Pancreas (tissue), 10 donors: ENCODE measurements at places on chromosomes 5 and 9.
A peak's percentile ranks its signal among the peaks of the same experiment; 100 is the strongest.

- no peak for DNase-seq
These were observed 94.4 kb downstream of the ANKH start for GRCh38 chr5:14777187-14777586.

- DNase-seq: no peak
These were observed 33.7 kb upstream of the MACIR start for GRCh38 chr5:103224894-103225246.

DNA sequence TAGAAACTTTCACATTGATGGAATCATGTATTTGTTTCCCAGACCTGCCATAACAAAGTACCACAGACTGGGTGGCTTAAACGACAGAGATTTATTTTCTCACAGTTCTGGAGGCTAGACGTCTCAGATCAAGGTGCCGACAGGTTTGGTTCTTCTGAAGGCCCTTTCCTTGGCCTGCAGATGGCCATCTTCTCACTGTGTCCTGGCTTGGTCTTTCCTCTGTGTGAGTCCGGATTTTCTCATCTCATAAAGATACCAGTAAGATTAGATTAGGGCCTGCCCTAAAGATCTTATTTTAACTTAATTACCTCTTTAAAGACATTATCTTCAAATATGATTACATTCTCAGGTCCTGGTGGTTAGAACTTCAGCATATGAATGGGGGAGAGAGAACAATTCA, 5.8 kb downstream of the USP20 start:
- DNase-seq: no peak

GRCh38 chr5:124240732-124241131, 505.7 kb downstream of the ZNF608 start:
- no peak for DNase-seq

DNA sequence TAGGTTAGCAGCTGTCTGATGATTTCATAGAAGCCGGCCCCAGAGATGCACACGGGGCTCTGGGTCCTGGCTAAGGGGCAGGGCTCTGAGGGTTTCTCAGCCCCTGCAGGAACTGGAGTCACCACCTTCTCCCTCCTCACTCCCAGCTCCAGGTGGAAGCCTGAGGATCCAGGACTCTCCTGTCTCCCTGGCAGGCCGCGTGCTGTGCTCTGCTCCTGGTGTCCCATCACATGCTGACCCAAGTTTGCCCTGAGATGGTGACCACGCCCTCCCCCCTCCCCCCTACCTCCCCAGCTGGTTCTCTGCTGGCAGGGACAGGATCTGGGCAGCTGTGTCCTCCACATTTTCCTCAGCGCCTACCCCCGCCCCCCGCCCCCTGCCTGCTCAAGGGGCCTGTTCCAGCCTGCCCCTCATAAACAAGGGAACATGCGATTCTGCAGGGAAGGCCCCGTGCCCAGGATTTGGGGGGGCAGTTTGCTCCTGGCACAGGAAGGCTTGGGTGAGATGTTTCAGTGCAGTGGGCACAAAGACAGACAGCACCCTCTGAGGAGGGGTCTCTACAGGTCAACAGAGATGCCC, 87.4 kb downstream of the PSD2 start:
- no peak for DNase-seq

DNA sequence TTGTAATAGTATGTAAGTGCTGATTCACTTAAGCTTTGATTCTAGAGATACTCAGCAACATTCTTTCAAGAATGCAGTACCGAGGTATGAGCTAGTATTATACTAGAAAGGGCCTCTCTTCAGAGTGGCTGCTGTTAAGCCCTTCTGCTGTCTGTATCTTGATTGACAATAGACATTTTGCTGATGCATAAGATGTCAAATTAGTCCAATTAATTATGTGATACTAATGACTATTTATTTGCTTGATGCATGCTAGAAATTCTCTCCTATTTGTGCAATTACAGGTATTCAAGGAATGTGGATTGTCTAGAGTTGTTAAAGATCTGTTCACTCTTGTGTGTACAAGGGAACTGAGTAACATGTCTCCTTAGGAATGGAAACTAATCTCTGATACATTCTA, 92.3 kb upstream of the PTGER4 start:
- no peak for DNase-seq

DNA sequence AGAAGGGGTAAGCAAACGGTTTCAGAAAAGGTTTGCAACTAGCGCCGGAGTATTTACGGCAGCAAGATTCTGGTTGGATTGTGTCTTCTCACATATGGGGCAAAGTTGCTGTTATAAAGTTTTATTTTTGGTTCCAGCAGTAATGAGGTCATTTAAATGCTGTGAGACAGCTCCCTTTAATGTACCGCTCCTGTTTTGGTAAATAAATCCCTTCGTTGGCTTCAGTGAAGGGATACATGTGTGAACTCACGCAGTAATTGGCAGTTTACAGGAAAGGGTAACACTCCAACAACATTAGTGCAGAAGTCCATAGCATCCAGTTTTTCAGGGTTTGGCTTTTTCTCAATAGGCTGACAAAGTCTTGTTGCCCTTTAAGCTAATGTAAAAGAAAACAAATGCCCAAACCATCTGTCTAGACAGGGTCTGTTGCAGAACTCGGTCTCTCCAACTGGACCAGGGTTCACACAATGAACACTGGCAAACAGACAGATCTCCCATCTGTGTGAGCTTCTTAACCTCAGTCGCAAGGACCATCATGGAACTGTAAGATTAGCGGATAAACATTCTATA, 184.0 kb downstream of the GOLPH3 start:
- DNase-seq: no peak

DNA sequence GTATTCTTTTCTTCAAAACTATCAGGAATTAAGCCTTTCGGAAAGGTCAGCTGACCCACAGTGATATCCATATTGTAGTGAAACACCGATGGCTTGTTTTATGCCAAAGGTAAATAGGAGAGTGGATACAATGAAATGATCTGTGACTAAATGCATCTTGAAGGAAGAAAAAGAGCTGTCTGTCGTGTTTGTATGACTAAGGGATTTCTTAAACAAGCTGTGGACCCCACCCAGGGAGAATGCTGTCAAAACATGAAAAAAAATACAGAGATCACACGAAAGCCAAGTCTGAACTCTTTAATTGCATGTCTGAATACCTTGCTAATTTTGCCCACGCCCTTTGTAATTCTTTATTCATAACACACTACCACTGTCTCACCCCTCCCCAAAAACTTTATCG, 286.4 kb upstream of the WWC1 start:
- DNase-seq: no peak

GRCh38 chr9:8133606-8134005, 334.0 kb upstream of the DMAC1 start:
- no peak for DNase-seq

DNA sequence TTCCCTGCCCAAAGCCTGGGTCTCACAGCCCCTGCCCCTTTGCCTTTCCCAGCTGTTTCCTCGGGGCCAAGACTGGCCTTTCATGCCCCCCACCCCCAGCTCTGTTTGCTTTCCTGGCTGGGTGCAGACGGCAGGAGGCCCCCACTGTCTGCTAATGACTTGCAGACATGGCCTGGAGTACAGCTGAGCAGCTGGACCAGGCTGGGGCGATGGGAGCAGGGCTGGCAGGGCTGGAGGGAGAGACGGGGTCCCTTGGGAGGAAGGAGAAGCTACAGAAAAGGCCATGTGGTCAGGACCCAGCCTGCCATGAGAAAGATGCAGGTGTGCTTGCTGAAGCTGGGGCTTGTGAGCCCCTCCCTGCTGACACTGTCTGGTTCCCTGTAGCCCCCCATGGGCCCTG, 28.3 kb upstream of the GFPT2 start:
- DNase-seq: no peak

DNA sequence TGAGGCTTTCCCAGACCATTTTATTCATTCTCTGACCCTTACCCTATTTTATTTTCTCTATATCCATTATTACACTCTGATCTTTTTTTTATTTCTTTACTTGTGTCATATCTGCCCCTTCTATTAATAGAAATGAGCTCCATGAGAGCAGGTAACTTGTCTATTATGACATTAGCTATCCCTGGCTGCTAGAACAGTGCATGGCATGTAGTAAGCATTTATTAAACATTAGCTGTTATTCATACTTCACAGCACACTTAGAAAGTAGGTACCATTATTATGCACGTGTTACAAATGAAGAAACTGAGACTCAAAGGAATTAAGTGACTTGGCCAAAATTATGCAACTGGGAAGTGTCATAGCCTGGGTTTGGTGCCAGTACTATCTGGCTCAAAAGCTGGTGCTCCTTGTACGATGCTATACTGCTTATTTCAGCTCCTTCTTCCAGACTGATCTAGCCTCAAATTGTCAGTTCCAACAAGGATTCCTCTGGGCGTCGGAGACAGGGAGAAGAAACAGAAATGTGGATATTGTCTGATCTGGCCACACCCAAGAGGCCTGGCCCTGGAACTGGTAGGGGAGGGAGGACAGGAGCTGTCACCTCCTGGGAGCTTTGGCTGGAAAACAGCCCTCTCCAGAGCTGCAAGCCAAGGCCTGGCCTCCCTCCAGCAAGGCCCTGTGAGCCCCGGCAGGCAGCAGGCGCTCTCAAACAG, 10.8 kb upstream of the NIPAL4 start:
- DNase-seq: no peak

DNA sequence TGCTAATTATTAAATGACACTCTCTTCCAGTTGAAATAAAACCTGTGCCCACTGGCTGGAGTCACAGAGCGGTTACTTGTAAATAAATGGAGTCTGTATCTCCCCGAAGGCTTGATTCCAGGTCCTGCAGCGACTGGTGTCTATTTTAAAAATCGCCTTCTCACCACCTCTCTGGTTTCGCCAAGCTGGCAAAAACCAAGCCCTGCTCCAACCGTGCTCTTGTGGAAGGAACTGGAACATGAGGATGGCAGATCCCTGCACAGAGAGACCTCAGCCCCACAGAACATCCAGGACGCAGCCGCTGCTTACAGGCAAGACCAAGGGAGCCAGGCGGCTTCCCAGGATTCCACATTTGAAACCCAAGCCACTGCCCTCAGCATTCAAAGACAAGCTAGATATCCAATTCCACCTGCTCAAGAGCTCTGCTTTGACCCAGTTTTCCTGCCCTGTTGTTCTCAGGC, 15.0 kb downstream of the SEMA4D start:
- no peak for DNase-seq

DNA sequence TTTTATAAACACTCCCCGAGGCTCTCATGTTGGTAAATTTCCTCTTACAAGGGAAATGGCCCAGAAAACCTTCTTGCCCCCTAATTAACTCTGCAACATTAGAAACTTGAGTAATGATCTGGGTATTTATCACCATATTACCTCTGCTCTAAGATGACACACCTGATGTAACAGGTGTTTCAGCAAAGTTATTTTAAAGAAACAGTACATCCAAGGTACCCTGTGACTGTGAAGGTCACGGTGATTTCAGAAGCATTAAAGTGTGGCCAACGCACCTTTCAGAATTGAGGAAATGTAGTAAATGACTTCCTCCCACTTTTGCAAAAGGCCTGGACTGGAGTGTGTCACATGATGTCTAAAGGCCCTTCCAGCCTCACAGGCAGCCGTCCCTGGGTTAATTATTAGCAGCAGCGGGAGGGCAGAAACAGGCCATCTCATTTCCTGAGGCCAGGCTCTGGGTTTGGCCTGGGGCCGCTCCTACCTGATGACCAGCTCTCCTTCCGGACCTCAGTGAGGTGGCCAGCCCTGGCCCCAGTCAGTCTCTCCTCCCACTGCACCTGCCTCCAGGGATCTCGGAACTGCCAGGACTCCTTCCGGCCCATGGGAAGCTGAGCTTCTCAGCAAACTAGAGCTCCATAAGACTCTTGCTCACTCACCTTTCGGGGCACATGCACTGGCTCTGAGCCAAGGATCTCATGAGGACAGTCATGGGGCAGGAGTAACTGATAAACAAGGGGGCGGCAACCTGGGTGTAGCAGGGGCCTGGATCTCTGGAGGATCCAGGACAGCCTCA, 20.7 kb downstream of the PTPN3 start:
- DNase-seq: peak; percentile 97

DNA sequence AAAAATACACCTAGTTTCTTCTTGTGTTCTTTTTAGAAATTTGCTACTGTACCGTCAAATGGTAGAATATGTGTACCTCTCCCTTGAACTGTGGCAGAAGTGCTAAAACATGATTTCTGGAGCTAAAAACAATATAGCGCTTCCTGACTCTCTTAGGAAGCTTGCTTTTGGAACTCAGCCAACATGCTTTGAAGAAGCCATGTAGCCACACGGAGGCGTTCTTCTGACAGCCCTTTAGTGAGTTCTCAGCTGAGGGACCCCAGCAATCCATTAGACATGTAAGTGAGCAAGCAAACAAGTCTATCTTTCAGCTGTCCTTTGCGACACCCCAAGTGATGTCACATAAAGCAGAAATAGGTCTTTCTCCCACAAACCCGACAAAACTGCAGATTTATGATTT, 917.0 kb downstream of the CDH9 start:
- DNase-seq: no peak

GRCh38 chr5:40679913-40680681, at the start of gene PTGER4:
TSS of gene PTGER4 (plus strand) at chr5:40679915. CDS start at chr5:40680994, 1,079 bp downstream.
- peak; percentile 54 for DNase-seq

- DNase-seq: no peak
These were observed 387.1 kb downstream of the ZSWIM6 start for GRCh38 chr5:61719124-61719523.

DNA sequence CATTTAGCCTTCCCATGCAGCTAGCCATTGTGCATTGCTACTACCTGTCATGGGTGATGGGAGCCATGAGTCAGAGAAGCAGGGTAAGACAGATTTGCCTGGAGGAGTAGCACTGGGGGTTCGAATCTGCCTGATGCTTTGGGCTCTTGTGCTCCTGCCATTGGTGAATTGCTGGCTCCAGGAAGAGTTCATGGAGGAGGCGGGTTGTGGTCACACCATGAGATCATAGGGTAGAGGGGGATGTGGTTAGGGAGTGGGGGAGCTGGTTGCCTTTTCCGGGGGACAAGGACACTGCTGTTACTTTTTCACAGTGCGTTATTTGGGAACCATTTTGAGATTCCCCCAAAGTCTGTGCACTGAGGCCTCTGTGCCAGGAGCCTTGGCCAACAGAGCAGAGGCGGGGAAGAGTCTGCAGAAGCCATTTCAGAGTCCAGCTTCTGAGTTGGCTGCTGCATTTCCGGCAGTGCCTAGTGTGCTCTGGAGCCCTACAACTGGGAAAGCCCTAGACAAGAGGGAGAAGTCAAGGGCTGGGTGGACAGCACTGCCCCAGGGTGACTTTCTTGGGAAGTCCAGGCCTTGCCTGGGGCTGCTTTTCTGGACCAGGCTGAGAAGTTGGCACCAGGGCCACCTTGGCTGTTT, 6.2 kb downstream of the ANGPTL2 start:
- no peak for DNase-seq

GRCh38 chr9:23822261-23823169, 3.5 kb downstream of the ELAVL2 start:
- DNase-seq: no peak

GRCh38 chr9:115018547-115019435, 88.4 kb upstream of the TNFSF8 start:
- DNase-seq: no peak

- no peak for DNase-seq
These were observed 2.3 kb upstream of the TAS2R1 start for GRCh38 chr5:9632495-9632894.

DNA sequence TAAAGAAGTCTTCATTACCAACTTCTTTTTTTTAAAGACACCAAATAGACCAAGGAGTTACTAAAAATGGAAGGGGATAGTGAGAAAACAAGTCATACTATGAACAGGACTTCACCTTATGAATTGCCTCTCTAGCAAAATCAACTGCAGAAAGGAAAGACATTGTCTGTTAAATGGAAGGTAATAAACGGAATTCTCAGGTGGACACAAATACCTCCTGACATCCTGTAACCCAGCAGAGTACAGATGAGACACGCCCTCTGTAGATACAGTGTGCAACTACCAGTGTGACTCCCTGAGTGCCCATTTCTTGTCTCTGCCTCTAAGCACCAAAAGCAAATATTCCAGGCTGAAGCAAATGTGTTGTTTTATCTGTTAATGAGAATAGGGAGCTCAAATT, 12.2 kb upstream of the PLPP1 start:
- peak; percentile 22 for DNase-seq
